ENCODE measurements at places on chromosomes 5 and 9.

- no peak for DNase-seq
Measured at GRCh38 chr9:125536167-125536772, 170.7 kb downstream of the MAPKAP1 start.

- DNase-seq, result no peak
Measured at GRCh38 chr9:72979405-72980100, 26.7 kb upstream of the ALDH1A1 start.

GRCh38 chr5:149782895-149783586, 52.9 kb downstream of the PPARGC1B start:
- DNase-seq, result no peak

DNA sequence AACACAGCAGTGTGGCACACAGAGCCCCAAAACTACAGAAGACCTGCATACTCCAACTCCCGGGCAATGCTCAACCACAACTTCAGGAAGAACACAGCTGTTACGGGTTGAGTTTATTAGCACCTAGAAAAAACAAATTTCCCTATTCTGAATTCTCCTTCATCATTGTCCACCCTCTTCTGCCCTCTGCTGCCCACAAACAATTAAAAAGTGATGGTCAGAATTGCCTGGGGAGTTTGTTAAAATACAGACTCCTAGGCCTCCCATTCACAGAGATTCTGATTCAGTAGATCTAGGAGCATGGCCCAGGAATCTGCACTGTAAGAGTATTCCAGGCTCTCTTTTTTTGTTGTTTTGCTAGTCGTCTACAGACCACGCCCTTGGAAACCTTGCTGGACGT, 310.6 kb downstream of the NDUFS4 start:
- no peak for DNase-seq

GRCh38 chr5:171783051-171783450, 2.6 kb upstream of the SMIM23 start:
- DNase-seq, result no peak

DNA sequence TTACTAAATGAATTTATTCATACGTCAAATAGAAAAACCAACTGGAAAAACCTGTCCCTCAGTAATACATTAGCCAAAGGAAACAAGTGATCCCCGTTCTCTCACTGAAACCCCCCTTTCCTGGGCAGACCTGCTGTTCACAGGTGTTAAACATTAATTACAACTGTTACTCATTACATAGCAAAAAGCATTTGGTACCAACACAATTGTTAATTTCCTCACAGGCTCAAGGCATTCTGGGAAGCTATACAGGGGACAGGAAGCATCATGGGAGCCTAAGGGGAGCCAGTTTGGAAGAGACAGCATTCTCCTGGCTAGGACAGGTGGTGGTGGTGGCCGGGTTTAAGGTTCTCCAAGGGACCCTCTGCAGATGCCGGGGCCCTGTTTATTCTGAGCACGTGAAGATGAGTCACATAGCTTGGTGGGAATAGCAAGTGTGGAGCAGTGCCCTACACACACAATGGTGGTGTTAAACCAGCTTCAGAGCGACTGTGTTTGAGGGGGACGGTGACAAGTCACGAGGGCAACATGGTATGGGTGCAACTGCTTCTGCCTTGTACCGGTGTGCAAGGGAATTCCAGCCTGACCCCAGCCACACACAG, 62.6 kb upstream of the SLC25A51 start:
- DNase-seq, result no peak

DNA sequence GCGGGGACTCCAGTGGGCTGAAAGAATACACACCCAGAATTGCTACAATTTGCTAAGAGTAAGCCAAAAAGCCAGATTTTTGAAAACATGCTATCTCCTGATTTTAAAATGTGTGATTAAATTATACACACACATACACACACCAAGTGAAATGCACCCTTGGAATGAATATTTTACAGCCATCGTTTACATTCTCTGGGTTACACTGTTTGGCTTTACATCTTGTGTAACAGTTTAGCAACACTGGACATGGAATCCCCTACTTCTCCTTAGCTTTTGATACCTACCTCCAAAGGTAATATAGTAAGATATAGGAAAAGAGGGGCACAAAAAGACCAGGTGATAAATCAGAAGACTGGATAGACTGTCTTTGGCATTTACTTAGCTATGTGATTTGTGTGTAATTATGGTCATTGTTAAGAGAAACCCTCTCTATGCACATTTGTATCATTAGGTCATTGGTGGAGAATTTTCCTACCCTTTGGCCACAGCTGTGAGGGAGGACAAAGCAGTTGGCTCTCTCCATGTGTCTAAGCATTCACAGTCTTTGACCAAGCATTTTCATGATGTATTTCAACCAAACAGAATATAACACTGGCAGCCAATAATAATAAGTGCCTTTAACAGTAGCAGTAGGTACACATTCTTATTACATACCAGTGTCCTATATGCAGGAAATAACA, 7.6 kb downstream of the SVEP1 start:
- no peak for DNase-seq

GRCh38 chr5:83471405-83472212, at the start of gene VCAN:
Gene VCAN (plus strand): TSS chr5:83471744. CDS start chr5:83483519, 11,775 bp downstream.
- DNase-seq, result no peak

GRCh38 chr5:32794086-32794485, 83.0 kb downstream of the NPR3 start:
- no peak for DNase-seq

DNA sequence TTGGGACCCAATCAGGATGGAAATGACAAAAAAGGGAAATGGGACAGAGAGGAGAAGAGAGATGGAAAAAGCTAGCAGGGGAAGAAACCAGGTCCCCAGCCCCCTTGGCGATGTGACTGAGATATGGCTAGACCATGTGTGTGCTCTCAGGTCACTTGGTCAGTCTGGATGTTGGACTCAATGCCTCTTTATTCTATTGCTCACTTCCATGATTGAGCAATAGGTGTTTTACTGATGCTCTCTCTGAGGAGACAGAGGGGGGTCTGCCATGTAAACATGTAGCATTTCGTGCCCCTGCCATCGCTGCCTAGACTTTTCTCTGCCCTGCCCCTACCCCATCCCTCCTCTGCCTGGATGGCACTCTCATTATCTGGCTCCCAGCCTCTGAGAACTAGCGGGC, 150.6 kb downstream of the DROSHA start:
- no peak for DNase-seq

DNA sequence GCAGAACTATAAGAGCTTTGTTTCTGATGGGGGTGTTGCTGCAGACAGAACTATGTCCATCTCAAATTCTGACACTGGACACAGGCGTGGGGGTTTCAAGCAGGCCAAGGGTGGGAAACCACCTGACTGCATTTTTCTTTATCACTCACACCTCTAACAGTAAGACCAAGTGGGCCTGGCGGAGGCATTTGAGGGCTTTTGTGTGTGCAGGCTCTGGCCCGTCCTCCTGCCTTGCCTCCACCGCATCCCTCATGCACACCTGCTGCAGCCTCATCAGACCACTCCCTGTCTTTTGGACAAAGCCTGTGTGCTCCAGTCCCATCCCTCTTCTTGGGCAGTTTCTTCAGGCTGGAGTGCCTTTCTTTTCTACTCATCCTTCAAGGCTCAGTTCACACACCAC, 7.9 kb downstream of the OR13J1 start:
- DNase-seq, result no peak

DNA sequence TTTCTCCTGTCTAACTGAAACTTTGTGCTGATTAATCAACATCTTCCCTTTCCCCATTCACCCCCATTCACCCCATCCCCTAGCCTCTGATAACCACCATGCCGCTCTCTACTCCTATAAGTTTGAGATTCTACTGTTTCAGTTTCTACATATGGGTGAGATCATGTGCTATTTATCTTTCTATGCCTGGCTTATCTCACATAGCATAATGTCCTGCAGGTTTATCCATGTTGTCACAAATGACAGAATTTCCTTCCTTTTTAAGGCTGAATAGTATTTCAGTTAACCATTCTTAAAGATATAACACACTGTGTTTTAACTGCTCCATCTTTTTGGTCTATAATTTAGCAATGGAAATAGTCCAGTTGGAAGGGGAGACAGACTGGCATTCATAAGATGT, 205.1 kb downstream of the SNCAIP start:
- no peak for DNase-seq

DNA sequence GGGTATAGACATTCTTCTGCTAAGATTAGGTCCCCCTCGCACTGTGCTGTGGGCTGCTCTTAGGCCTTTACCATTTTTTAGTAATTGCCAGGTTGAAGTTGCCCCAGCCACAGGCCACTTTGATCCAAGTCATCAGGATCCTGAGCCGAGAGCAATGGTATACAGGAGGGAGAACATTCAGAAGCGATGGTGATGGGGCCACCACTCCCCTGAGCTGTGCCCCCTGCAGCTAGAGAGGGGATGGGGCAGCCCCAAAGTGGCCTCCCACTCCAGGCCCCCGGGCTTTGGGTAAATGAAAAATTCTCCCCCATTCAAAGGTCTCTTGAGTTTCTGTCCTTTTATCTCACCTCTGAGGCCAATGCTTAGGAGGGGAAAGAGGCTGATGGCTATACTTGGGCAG, 59.4 kb downstream of the MACROH2A1 start:
- DNase-seq, result no peak

- no peak for DNase-seq
Measured at GRCh38 chr5:71586052-71586940, 844 bp upstream of the MCCC2 start.

DNA sequence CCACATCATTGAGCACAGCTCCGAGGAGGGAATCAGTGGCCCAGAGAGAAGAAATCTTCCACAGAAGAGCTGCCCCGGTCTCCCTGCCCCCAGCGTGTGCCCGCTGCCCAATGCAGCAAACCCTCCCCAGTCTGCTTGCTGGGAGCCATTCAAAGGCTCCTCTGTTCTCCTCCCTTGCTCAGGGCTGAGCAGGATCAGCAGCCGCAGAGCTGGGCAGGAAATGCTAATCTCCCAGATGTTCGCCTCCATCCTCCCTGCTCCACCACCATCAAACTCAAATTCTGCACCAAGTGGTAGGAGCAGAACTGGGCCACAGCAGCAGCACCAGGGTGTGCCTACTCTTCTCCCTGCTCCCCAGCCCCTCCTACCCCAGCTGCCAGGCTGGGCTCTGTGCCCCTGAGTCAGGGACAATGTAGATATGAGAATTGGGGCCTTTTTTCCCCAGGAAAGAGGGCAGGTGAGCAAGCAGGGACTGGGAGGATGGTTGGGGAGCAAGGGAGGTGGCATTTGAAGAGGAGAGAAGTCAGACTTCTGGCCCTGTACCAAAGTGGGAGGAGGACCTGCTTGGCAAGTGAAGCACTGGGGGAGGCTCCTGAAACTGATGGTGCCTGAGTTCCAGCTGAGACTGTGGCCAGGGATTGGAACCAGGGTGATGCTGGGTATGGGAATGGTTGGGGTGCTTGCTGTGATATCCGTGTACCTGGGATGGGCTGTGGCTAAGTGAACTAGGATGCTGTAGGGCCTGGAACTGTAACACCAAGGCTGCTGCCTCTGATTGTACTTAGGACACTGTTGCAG, 1.9 kb upstream of the PCDH1 start:
- DNase-seq, result no peak

DNA sequence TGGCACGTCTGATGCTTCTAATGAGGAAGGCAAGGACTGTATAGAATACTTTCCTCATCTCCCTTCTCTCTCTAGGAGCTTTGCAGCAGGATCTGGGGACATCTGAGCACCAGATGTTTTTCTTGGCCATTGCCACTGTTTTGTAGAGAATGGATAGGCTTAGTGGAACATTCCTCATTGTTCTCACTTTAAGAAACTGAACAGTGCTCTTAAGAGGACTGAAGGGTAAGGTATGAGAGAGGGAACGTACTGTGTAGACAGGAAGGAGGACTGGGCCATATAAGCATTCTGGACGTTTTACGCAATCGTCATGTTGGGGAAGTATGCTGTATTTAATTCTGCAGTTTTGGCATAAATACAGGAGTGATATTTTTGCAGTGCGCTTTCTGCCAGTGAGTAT, 70.6 kb downstream of the SMARCA2 start:
- no peak for DNase-seq
